Renal cortical epithelial cell (primary cell): ENCODE measurements at places on chromosomes 2 and 18. TPM values are rescaled to one million over a fixed set of nuclear protein-coding genes. Genes with fewer than 3 reads are reported as not detected.
A peak's percentile ranks its signal among the peaks of the same experiment; 100 is the strongest.

- DNase-seq, result peak; percentile 56
Measured at GRCh38 chr2:47272031-47272864, 117.1 kb upstream of the STPG4 start.

The CCDC102B gene
- total RNA-seq, result 1.3 and 2.6 TPM in 2 replicates

DNA sequence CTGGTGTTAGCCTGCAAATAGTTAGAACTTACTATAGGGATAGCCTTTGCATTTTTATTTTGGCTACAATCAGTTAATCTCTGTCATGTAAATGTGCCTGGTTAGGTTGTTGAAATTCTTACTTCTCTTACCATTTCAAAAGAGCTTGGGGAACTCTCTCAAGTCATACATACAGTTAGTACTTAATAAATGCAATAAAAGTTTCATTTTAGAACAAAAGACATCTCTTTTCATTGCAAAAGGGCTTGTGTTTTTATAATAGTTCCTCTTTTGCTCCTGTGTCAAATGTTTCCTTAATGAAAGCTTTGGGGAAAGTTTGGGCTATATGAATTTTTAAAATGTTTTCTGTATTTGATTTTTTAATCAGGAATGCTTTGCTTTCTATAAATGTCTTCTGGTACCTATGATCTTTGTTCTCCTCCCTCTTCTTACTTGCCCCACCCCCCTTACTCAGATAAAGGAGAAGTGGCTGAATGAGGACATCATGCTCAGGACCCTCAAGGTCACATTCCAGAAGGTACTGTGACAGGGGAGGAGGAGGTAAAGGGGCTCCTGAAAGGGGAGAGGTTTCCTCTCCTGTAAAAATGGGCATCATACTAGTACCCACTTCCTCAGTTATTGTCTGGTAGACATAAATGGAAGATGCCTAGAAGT is 13.6 kb downstream of the PTPN18 start:
- DNase-seq, result no peak

- DNase-seq, result no peak
Measured at GRCh38 chr18:63234841-63235240, 84.7 kb downstream of the BCL2 start.

DNA sequence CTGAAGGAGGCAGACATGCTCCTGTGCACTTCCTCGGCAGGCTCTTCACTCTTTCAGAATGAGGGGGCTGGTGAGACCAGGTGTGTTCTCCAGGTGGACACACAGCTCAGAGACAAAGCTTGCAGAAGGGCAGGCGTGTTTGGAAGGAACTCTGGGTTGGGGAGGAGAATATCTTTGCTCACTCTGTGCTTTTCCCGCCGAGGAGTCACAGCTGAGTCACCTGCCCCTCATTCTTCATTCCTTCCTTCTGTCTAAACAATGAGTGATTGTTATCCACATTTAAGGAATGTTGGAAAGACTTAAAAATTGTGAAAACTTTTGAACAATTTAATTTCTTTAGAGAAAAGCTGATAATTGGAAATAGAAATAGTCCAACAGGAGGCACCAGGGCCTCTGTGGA is 126.3 kb upstream of the TPO start:
- no peak for DNase-seq

The PTPRN gene
- 0.35 and 0.52 TPM in 2 replicates for total RNA-seq
